ENCODE measurements at places on chromosomes 6 and 20.

DNA sequence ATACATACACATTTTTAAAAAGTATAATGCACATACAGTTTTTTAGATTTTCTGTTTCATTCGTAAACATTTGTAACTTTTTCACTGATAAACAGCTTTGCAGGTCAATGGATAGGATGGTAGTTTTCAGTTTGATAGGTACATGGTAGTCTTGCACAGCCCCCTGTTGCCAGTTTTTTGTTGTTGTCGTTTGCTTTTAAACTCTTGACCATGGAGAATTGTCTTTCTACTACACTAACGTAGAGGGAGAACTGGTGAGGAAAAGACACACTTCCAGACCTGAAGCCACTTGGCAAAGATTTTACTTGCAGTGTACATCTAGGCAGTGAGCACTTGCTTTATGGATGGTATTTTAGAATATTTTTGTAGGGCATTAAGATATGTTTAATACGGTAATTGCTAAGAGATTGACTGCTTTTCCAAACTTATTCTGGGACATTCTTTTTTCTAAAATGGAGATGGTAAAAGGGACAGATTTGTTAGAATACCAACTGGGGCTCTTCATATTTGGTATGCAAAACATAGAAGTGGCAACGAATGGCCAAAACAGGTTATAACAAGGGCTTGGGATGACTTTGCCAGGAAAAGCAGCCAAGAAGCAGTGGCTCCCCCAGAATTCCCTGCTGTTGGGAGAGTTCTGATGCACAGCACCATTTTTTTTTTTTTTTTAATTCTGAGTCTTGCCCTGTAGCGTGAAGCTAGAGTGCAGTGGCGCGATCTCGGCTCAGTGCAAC is 1.5 kb downstream of the PYGB start:
- no peak for DNase-seq

DNA sequence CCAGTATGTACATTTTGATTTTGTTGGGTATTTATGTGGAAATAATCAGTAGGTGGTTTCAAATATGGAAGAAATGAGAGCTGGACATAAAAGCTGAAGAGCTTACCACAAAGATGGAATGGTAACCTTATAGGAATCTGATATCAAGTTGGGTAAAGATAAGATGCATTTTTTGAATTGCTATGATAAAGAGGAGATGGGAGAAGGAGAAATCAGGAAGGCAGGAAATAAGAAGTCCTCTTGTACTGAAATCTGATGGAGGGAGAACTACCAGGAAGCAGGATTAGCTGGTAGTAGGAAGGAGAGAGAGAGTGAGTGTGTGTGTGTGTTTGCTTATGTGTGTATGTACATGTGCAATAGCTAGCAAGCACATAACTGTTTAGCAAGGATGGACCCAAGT is 468.4 kb downstream of the PHF3 start:
- DNase-seq, result no peak

DNA sequence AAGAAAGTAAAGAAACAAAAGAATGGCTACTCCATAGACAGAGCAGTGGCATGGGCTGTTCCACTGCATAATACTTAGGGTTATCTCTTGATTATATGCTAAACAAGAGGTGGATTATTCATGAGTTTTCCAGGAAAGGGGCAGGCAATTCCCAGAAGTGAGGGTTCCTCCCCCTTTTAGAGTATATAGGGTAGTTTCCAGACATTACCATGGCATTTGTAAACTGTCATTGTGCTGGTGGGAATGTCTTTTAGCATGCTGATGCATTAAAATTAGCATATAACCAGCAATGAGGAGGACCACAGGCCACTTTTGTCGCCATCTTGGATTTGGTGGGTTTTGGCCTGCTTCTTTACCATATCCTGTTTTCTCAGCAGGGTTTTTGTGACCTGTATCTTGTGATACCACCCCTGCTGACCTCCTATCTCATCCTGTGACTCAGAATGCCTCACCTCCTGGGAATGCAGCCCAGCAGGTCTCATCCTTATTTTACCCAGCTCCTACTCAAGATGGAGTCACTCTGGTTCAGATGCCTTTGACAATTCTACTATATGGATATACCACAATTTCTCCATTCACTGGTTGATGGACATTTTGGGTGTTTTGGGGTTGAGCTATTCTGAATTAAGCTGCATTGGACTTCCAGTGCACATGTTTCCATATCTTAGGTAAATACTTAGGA is 280.6 kb downstream of the FARS2 start:
- no peak for DNase-seq

- no peak for DNase-seq
Observed at GRCh38 chr6:150087336-150087735, 18.4 kb upstream of the ULBP3 start.

GRCh38 chr6:150866991-150867501 is 1.5 kb downstream of the MTHFD1L start:
- DNase-seq, result no peak

DNA sequence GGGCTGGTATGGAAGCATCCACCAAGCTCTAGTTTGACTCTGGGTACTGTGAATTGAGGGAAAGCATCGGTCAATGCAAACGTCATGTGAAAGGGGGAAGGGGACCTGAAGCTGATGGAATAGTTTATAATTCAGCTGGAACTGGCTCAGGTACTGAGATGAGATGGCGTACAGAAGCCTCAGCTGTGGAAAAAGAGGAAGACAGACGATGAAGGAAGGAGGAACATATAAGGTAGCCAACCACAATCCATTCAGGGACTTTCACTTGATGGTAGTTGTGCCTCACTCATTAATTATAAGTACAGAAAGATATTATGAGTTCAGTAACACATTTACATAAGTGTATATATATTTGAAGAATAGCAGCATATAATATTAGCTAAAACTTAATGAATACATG is 2.7 kb downstream of the CALHM5 start:
- no peak for DNase-seq

DNA sequence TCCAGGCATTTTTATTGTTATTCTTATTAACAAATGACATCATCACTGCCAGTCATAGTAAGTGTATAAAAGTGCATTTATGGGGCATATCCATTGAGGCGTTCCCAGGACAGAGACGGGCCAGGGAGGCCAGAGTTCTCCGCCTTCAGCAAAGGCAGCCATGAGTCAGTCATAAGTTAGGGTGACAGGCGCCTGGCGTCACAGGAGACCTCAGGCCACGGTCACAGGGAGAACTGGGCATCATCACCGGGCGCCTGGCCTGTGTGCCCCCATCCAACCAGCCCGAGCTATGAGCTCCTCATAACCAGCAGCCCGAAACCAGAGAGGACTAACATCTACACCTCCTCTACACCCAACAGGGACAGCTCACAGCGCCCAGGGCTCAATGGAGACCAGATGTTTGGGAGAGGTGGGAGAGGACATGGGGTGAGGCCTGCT is 259.2 kb downstream of the DLL1 start:
- DNase-seq, result no peak

DNA sequence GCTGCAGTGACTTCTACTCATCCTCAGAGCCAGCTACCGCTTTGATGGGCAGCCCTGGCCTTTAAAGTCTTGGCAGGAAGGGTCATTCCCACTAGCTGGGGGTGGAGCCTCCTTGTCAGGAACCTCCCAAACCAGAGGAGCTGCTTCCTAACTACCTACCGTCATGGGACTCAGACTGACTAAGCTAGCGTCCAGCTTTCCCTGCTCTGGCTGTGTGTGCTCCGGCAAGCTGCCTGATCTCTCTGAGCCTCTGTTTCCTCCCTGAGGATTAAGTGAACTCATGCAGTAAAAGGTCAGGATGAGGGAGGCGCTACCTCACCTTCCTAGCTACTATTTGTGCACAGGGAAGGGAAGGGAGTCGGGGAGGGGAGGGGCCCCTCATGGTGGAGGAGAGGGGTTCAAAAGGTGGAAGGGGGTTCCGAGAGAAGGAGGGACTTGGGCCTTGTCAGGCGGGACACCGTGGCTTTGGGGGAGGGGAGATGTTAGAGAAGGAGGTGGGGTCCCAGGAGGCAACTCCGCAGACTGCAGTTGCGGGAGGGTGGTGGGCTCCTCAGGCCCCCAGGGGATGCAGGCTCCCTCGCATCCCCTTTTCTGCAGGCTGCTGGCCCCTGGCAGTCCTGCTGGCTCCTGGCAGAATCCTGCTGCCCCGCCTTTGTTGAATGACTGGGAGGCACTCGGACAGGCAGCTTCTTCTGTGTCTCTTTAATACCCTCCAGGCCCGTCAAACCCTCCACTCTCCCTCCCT is 9.8 kb downstream of the DUSP15 start:
- DNase-seq, result no peak

GRCh38 chr6:42624601-42625000 is 60.8 kb downstream of the UBR2 start:
- DNase-seq, result no peak

DNA sequence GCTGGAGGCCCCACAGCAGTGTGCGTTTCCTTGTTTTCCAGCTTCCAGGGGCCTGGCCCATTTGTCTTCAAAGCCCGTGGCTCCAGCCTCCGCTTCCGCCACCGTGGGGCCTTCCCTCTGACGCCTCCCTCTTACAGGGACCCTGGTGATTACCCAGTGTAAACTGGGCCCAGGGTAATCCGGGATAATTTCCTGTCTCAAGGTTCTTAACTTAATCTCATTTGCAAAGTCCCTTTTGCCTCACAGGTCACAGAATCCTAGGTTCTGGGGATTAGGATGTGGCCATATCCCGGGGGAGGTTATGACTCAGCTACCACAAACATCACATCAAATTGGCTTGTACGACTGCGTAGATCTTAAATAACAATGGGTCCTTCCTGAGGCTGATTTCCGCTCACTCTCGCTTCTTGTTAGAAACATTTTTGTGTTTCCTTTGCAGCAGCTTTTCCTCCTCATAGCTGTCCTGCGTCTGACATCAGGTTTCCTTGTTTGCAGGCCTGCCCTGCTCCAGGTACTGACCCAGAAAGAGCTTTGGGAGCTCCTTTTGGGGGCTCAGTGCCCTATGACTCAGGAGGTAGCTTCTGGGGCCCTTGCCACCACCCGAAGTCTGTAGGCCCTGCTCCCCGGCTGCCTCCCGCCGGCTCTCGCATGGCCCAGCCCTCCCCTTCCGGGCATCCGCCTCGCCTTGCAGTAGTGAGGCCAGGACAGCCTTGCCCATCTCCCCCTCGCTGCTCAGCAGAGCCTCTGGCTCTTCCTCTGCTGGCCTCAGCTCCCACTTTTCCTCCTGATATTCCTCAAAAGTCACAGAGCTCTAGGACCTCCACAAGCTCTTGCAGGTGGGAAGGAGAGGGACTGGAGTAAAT is 100.5 kb downstream of the ERMARD start:
- DNase-seq, result no peak

- no peak for DNase-seq
Observed at GRCh38 chr6:159116343-159116742, 52.9 kb upstream of the FNDC1 start.

DNA sequence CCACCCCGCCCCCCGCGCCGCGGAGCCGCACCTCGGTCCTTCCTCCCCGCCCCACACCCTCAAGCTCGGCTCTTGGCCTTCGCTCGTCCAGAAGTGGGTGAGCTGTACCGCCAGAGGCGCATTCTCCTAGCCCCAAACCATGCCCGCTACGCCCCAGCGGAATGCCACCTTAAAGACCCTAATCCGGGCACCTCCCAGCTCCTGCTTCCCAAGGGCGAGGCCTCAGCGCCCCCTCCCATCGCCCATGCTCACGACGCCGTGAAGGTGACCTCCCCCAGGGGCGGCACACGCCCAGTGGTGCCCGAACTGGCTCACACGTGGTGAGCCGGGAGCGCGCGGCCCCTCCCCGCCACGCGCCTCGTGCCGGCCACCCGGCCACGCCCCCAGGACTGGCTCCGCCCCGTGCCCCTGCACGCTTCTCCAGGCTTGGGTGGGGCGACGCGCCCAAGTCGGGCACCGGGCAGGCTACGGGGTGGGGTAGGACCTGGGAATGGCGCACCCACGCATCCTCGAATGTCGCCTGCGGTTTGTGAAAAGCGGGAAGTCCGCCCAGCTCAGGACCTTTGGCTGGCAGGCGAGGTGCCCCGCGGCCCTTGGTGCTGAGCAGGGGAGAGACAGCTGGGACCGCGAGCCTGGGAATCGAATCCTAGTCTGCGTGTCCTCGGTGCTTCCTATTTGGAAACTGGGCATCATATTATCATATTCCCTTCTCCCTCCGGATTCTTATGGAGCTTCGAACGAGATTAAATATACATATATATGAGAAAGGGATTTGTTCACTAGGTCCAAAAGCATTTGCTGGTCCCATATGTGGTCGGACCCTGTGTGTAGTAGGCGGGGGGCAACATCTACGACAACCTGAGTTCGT is 941 bp upstream of the SOX12 start:
- peak; percentile 89 for DNase-seq

- DNase-seq, result no peak
Observed at GRCh38 chr20:9061434-9061833, 7.5 kb upstream of the PLCB4 start.

GRCh38 chr6:72446430-72446829 is 175.4 kb upstream of the KCNQ5 start:
- no peak for DNase-seq

GRCh38 chr6:16624636-16625290 is 136.5 kb downstream of the ATXN1 start:
- no peak for DNase-seq

DNA sequence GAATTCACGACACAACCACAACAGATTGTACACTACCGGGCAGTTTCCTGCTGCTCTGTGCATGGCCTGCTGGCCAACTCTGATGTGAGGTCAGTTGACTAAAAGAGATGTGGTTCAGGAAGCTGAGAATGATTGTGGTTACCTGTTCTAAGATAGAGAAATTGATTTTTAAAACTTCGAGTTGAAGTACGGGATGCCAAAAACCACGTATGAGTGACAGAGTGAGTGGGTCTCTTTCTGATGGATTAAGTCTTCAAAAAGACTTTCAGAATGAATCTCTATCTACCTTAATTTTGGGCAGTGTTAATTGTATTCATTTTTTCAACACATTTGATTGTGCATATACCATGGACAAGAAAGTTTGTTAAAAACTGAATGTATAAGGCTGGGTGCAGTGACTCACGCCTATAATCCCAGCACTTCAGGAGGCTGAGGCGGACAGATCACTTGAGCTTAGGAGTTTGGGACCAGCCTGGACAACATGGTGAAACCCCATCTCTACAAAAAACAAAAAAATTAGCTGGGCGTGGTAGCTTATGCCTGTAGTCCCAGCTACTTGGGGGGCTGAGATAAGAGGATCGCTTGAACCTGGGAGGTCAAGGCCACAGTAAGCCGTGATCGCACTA is 121.2 kb downstream of the SGK1 start:
- DNase-seq, result no peak

DNA sequence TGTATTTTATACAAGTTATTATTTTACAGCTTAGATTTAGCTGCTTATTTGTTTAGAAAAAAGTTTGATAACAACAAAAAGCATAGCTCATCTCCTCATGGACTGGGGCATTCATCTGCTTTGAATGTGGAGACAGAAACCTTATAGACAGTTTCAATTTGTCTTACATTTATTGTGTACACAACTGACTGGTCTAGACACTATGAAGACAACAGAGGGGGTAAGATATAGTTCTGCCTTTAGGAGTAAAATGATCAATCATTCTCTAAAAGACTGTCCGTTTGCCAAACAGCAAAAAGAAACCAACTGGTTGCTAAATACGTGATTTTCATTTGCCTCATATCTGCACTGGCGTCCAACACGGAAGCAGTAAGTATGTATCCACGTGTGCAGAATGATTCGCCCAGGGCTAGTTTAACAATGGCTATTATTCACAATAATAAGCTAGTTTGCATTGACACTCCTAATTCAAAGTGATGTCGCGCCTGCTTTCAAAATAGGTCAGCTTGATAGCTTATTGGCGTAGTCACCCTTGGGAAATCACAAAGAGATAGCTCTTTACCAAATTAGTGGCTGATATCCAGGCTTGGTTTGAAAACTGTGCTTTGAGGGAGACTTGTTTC is 153.6 kb downstream of the BMP2 start:
- DNase-seq, result no peak
